ENCODE measurements at places on chromosomes 7 and 10.
A peak's percentile ranks its signal among the peaks of the same experiment; 100 is the strongest.

GRCh38 chr10:12042409-12042796 is 206 bp downstream of the UPF2 start:
- peak; percentile 37 for DNase-seq

DNA sequence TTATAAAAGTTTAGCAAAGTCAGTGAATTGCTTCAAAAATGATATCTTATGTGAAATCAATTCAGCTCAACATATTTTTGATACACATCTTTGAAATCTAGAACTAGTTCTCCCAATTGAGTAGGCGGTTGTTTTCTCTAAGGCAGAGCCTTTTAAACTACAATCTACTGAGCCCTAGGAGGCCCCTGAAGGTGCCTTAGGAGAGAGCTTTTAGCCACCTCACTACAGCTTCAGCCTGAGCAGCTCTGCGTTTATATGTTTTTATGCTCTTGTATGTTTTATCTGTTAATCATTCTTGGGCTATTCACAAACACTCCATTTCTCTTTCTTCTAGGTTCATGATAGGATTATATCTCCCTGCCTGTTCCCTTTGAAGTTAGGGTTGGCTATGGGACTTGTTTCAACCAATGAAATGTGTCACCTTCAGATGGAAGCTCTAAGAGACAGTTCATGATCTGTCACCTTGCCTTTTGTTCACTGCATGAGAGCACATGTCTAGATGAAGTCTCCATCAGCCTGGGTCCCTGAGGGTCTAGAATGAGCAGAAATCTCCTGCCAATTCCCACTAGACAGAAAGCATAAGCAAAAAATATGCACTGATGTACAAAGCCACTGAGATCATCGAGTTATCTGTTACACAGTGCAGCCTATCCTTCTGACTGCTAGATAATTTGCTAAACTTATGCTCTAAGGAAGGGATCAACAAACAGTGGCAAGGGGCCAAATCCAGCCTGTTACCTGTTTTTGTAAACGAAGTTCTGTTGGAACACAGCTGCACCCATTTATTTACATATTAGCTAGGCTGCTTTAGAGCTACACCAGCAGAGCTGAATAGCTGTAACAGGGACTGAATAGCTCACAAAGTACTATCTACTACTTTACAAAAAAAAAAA is 128.5 kb upstream of the CDK1 start:
- DNase-seq: no peak

DNA sequence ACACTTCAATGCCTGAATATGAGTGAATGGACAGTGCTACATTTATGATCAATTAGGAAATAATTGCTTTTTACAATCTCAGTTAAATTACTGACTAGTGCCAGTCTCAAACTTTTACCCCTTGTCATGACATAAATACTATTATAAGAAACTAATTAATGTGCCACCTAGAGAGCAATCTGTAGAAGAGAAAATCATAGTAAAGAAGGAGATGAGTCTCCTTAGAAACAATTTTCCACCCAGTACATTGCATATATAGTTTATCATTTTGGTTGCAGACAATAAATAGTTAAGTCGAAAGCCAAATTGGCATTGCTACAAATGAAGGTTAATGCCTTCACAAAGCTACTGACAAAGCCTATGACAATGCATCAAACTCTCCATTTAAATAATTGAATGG is 68.6 kb downstream of the SLC13A1 start:
- DNase-seq: no peak

- no peak for DNase-seq
Measured at GRCh38 chr7:83053965-83054364, 108.7 kb downstream of the PCLO start.

GRCh38 chr10:1364151-1364910 is 308.1 kb downstream of the WDR37 start:
- no peak for DNase-seq

DNA sequence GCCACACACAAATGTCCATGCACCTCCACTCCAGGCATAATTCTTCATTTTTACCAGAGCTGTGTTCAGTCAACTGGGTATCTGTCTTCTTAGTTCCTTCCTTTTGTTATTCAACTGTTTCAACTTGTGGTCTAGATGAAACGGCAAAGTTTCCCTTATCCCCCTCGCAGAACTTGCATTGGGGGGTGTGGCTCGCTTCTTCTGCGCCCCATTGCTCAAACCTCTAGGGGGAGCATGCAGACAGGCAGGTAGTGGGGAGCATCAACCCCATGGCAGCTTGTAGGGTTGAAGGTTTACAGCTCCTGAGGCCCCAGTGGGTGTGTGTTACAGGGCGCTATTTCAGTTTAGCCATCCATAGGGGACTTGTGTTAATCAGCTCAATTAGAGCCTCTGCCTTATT is 38.3 kb upstream of the COBL start:
- DNase-seq: no peak

GRCh38 chr7:91295576-91295975 is 31.3 kb downstream of the FZD1 start:
- no peak for DNase-seq

- no peak for DNase-seq
Measured at GRCh38 chr7:104857458-104858425, 156.3 kb upstream of the KMT2E start.

GRCh38 chr10:21334891-21335696 is 190.4 kb downstream of the SKIDA1 start:
- no peak for DNase-seq

GRCh38 chr7:143239813-143240212 is 18.0 kb downstream of the TAS2R40 start:
- no peak for DNase-seq

DNA sequence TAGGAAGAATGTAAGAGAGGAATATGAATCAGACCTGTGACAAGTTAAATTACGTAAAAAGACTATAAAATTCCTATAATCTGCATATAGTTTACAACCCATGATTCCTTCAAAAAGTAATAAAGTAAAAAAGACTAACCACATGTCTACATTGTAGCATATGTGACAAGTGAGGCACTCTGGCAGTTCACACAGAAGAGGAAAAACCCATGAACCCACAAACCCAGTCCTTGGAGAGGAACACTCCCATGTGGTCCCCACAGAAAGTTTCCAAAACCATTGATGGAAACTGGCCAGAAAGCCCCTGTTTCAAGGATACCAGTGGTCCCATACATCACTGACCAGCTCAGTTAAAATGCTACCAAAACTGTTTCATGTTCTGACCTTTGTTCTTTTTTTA is 15.7 kb downstream of the KDM7A start:
- DNase-seq: no peak

DNA sequence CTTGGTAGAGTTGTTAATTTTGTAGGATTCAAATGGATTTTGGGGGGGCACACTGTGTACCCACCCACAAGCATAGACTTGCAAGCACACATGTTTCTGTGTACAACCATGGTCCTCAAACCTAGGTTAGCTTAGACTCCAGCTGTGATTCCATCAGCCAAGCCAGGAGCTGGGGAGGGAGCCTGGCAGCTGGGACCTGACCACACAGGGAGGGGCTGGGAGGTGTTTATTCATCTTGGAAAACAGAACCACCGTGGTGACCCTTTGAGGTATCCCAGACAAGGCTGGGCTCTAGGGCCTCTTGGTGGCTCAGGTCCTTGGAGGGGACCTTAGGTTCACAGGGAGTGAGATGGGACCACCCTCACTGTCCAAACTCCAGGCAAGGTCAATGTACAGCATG is 410.3 kb downstream of the NEBL start:
- DNase-seq: no peak

DNA sequence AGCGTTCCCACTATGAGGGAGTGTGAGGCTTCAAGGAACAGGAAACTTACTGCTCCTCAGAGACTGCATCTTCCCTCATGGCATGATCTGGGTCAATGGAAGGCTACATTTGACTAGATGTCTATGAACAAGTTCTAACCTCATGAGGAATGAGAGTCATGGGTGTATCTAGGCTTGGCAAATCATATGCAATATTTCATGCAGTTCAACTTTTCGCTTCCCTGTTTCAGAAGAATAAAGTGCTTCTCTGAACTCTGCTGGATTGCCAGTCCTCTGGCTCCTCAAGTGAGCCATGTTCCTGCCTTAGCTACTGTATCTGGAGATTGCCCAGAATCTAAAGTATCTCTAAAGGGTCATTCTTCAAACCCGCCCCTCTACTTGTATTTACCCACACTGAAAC is 54.3 kb upstream of the SEMA3A start:
- DNase-seq: no peak

DNA sequence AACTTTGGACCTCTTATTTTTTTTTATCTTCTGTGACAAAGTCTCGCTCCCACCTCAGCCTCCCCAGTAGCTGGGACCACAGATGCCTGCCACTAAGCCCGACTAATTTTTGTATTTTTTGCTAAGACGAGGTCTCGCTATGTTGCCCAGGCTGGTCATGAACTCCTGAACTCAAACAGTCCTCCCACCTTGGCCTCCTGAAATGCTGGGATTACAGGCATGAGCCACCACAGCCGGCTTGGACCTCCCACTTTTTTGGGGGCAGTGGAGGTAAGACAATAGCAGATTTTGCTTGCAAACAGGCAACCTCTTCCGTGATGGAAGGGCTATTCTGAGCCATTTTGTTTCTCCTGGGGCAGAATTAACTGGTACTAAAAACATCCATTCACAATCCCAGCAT is 1.2 kb upstream of the TRRAP start:
- no peak for DNase-seq

DNA sequence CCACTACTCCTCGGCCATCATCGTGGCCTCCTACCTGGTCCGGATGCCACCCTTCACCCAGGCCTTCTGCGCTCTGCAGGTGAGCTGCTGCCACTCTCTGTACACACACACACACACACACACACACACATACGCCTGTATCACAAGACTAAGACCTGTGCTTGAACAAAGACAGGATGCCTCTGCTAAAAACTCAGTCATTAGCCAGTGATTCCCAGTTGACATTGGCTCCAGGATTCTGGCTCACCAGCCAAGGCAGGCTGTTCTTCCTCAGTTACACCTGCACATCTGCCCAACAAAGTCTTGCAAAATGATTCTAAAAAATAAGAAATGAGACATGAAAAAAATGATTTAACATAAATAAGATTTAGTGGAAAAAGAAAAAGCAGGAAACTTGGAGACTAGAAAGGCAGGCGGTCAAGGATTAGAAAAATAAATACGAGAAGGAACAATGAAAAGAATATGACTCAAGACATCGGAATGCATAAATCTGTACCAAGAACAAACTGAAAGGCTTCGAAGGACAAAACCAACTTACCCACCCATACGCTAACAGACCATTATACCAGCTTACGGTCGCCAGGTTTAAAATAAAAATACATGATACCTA is 7.4 kb upstream of the LRRC18 start:
- DNase-seq: no peak

DNA sequence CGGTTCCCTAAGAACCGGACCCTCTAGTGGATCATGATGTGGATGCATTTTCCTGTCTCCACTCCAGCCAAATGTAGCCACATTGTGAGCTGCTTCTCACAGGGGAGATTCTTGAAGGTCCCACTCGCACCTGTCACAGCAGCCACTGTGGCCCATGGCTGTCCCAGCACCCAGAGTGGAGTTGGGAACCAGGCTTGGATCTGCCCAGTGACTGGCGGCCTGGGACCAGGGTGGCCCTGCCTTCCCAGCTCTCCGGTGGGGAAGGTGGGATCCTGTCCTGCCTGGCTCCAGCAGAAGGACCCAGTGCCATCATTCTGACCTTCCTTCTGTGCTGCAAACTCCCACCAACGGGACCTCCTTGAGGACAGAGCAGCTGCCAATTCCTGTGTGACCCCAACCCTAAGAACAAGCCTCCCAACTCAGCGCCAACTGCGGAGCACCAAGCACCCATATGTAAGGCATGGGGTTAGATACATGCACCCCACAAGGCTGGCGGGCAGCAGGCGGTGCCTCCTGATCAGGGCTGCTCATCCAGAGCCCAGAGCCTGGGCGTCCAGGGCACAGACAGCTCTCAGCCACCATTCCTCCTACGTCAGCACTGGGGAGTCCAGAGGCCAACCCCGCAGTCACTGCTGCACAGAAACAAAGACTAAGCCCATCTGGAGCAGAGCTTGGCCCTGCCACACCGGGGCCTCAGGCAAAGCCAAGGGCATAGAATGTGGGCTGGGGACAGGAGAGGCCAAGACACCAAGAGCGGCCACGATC is 28.8 kb downstream of the EBF3 start:
- no peak for DNase-seq

- DNase-seq: no peak
Measured at GRCh38 chr7:28748346-28748745, 209.8 kb downstream of the TRIL start.

DNA sequence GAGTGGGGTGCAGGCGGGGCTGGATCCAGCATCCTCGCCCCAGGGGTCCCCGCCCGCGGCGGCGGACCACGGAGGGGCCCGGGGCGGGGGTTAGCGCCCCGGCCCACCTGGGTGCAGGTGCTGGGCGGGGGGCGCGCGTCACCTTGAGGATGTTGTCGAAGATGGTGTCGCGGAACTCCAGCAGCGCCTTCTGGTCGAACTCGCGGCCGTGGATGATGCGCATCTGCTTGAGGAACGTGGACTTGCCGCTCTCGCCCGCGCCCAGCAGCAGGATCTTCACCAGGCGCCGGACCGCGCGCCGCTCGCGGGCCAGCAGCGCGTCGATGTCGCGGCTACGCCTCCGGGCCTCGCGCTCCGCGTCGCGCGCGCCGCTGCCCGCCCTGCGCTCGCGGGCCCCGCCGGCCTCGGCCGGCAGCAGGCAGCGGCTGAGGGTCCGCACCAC is 376 bp downstream of the GNA12 start:
- DNase-seq: no peak

DNA sequence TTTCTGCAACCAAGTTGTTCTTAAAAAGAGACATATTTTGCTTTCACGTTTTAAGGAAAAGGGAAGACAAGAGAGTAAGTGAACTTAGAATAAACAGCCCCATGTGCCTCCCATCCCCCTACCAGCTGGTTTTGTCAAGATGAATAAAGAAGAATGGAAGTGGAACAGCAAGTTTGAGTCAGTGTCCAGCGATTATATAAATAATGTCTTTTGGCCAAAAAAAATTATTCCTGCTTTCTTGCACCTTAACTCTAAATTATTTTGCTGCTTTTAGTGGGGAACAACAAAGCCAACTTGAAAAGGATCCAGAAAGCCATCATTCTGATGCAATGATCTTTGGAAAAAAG is 82.4 kb upstream of the TRIL start:
- DNase-seq: no peak

GRCh38 chr10:118742782-118743181 is 12.0 kb downstream of the CACUL1 start:
- no peak for DNase-seq

GRCh38 chr7:101666741-101667140 is 37.6 kb upstream of the MYL10 start:
- no peak for DNase-seq

GRCh38 chr7:94333810-94334209 is 60.9 kb upstream of the COL1A2 start:
- no peak for DNase-seq

- DNase-seq: no peak
Measured at GRCh38 chr7:86644282-86645224, 844 bp downstream of the GRM3 start.

DNA sequence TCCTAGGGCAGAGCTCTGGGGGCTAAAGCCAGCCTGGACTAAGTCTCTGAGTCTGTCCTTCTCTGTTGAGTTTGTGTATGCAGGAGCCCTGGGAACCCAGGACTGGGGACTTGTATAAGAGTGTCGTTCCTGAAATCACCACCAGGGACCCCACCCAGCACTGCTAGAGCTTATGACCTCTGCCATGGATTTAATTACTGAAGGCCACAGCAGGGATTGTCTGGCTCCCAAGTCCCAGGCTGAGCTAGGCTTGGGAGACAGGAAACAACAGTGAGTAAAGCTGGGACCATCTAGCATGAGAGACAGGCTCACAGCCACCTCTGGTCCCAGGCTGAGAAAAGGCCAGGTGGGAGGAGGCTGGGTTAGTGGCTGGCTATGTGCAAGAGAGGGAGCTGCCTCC is 1.4 kb upstream of the TSPAN15 start:
- no peak for DNase-seq

GRCh38 chr7:107687656-107688055 is 27.0 kb downstream of the SLC26A4 start:
- DNase-seq: no peak

Measured in activated CD8-positive, alpha-beta memory T cell treated with anti-CD3 and anti-CD28 coated beads for 48 hours (primary cell).